ENCODE measurements at places on chromosomes 11 and 22.

DNA sequence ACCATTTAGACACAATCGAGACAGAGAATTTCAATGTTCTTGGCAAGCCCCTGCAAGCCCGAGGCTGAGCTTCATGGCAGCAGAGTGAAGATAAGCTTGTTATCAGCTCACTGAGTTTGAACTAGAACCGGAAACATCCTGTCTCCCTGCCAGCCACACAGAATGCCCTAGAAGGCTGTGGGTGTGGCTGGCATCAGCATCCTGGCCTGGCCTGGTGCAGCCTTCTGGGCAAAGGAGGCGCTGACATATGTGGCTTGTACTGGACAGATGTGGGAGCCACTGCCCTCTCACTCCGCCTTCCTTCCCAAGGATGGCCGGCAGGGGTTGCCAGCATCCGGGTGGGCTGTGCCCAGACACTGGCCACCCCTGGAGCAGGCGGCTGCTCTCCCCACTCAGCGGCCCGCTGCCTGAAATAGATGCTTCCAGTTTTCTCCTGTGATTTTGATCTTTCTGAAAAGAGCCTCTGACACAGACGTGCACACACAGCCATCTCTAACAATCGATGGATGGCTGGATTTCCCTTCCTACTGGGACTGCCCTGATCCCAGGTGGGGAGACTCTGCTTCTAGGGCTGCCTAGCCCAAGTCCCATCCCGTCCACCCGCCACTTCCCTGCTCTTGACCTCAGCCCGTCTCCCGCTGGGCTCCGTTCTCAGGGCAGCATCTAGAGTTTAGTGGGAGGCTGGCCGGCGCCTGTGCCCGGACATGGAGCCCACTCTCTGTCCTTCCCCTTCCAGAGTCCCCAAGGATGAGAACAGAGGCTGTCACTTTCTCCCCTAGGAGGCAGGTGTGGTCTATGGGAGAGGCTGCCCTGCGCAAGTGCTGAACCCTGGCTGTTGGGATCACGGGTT, 149.7 kb downstream of the CTTN start:
- DNase-seq = no peak

DNA sequence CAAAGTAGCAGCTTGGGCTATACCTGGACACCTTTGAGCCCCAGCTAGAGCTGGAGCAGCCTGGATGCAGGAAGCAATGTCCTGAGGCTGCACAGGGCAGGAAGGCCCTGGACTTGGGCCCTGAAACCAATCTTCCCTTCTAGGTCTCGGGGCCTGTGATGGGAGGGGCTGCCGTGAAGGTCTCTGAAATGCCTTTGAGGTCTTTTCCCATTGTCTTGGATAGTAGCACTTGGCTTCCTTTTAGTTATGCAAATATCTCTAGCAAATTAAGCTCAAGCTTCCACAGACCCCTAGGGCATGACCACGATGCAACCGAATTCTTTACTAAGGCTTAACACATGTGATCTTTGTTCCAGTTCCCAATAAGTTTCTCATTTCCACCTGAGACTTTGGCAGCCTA, 40.0 kb downstream of the LINC01488 start:
- DNase-seq = no peak

GRCh38 chr11:74470526-74470925, 3.2 kb upstream of the KCNE3 start:
- DNase-seq = no peak

- DNase-seq = no peak
Observed at GRCh38 chr11:73916435-73916834, 34.4 kb upstream of the DNAJB13 start.

DNA sequence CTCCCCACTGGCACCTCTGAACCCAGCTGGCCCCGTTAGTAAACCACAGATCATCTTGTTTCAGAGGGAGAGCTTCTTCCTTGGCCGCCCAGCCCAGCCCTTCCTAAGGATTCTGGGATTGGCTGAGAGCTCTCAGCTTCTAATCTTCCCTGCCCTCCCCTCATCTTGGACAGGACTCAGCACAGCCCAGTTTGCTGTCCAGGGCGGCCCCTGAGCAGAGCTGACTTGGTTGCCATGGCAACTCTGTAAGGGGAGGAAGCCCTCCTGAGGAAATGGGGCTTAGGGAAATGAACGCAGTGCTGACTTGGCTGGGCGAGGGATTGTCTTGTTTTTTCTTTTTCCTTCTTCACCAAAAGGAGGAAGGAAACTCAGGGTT, 4.6 kb downstream of the APOL4 start:
- no peak for DNase-seq

DNA sequence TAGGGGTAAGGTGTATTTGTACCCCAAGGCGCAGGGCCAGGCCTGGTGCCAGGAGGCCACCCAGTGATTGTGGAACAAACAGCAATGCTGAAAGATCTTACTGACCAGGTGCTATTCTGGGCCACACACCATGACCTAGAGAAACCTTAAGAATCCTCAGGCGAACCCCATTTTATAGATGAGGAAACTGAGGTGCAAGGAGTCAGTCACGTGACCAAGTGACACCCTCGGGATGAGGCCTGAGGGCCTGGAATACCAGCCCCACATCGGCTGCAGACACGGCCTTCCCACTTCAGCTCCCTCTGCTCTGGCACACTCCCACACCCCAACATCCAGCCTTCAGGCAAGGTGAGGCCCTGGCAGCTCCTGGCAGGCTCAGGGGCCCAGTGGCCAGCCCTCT, 13.1 kb downstream of the CABP7 start:
- DNase-seq = no peak

DNA sequence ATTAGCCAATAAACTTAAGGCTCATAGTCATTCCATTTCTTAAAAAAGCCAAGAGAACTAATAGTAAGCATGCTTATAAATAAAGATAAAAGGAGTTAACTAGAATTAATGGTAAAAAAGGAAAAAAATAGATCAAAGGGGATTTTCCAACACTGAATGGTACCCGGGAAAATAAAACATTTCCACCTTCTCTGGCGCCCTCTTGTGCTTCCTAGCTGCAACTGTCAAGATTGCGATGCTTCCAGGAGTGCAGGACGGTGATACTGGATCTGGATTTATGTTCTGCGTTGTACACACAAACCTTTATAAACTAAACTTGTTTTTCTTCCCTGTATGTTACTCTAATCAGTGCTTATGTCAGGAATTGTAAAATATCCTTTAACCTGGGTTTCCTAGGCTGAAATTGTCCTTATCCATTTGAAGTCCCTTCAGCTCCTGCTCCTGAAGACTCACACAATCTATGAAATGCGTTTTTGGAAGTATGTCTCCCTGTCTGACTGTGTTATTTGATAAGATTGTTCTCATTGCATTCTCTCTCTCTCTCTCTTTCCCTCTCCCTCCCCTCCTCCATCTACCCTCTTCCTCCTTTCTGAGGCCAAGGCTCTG, 9.6 kb upstream of the HTATIP2 start:
- DNase-seq = no peak

- no peak for DNase-seq
Observed at GRCh38 chr11:73425108-73425507, 48.9 kb downstream of the RELT start.

DNA sequence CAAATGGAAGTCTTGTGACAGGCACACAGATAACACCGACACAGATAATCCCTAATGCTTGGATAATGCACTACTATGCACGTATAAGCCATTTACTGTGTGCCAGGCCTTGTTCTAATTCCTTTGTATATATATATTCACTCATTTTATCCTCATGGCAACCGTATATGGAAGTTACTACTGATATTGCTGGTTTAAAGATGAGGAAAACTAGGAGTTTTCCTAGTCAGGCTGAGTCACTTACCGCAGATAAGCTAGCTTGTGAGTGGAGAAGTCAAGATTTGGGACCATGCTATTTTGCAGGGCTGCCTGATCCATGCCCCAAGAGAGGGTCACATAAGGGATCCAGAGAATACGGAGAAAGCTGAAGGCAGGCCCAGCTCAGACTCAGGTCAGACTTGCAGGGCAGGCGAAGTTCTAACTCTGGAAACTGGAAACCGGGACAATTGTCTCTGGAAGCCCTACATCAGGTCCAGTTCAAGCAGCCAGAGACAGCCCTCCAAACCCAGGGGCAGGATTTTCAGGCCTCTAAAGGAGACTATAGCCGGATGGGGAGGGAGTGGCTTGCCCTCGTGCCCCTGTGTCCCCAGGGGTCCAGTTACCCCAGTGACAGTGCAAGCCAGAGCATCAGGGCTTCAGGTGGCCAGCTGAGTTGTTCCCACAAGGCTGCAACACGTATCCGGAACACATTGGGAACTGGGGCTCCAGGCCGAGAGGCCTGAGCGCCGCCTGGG, 534.8 kb downstream of the INSC start:
- DNase-seq = no peak

- DNase-seq = no peak
Observed at GRCh38 chr11:15910761-15911160, 445.6 kb downstream of the SOX6 start.

GRCh38 chr11:121489823-121490222, 37.1 kb upstream of the SORL1-AS1 start:
- DNase-seq = no peak

- DNase-seq = no peak
Observed at GRCh38 chr11:64224151-64224890, 1.7 kb downstream of the TRPT1 start.

GRCh38 chr11:32118025-32118974, 27.4 kb downstream of the RCN1 start:
- no peak for DNase-seq

- no peak for DNase-seq
Observed at GRCh38 chr11:110990311-110990710, 255.2 kb upstream of the POU2AF2 start.

DNA sequence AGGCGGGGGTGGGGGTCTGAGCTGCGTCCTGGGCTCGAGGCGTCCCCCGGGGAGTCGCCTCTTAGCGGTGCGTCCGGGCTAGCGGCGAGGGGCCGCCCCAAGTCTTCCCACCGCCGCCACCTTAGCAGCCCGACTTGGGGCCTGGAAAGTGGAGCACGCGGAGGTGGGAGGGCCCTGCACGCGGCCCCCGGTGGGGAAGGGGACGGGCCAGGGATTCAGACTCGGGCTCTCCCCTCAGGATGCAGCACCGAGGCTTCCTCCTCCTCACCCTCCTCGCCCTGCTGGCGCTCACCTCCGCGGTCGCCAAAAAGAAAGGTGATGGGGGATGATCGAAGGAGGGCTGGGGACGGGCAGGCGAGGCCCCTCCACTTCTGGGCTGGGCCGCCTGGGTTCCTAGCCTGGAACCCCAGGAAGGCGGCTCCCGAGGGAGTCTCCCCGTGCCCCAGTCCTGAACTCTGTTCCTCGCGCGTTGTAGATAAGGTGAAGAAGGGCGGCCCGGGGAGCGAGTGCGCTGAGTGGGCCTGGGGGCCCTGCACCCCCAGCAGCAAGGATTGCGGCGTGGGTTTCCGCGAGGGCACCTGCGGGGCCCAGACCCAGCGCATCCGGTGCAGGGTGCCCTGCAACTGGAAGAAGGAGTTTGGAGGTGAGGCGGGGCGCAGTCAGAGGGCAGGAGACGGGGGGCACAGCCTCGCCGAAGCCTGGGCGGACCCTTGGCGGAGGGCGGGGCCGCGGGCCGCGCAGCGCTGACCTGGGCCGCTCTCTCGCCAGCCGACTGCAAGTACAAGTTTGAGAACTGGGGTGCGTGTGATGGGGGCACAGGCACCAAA, 563 bp downstream of the MDK start:
- no peak for DNase-seq

GRCh38 chr11:95166781-95167180, 64.2 kb downstream of the SESN3 start:
- DNase-seq = no peak

GRCh38 chr11:125950178-125950490, 4.3 kb downstream of the VSIG10L2 start:
- DNase-seq = no peak

DNA sequence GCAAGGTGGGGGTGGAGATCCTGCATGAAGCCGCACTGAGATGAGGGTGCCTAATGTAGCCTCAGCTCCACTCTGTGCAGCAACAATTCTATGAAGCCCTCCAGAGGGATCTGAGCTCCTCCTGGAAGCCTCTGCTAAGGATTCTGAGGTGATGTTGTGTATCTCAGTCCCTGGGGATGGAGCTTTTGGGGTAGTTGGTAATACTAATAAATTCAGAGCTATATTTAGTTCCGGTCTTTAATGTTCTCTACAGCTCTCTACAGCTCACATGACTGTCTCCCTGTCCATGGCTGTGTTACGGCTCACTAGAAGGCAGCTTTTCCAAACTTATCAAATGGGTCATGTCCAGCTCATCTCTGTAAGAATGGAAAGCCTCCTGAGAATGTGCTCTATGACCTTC, 93.4 kb downstream of the ISX start:
- no peak for DNase-seq

DNA sequence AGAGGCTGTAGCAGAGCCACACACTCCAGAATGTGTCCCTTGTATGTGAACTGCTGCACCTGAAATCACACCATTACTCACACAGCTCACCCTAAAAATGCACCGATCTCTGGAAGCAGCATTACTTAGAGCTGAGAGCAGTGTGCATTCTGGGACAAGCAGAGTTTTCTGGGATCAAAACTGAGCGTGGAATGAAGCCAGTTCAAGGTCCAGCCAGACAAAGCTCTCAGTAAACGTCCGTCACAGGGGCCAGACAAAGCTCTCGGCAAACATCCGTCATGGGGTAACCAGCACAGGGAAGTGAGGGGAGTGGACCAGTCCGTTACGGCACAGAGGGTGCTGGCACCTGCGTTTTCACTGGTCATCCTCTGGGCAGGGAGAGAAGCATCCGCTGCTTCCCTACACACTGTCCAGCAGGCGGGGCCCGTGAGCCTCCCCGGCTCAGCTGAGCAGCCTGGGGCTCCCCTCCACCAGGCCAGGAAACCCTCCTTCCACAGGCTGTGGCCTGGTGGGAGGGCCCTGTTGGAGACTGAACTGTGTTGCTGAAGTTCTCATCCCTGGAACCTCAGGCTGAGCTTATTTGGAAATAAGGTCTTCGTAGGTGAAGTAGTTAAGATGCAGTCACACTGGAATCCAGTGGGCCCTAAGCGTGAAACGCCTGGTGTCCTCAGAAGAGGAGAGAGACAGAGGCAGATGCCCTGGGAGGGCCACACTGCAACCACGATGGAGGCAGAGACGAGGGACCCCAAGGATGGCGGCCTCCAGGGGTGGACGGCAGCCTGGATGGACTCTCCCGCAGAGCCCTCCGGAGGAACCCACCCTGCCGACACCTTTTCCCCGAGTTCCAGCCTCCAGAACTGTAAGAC, 883.9 kb downstream of the BRD1 start:
- DNase-seq = no peak

GRCh38 chr11:96113193-96113681, 189.3 kb upstream of the MTMR2 start:
- DNase-seq = no peak

DNA sequence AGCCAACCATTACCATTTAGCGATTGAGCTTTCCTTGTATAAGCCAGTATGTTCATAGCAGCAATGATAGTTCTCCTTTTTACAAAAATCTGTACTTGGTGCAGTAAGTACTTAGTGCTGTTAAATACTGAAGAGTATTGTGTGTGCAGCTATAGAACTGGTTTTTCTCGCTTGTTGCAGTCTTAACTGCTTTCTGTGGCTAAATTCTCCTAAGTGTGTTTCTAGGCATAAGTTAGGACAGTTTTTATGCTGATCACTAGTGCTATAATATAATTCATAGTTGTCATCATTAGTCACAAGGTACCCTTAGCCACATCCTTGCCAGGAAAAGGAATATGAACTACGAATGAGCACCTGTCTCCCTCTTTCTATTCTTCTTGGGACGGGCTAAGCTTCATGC, 107.7 kb downstream of the GRAMD1B start:
- no peak for DNase-seq

GRCh38 chr11:31059529-31059928, 310.0 kb downstream of the DCDC1 start:
- no peak for DNase-seq
